ENCODE measurements at places on chromosomes 1 and 21.

GRCh38 chr1:50491142-50491541, 67.9 kb upstream of the DMRTA2 start:
- no peak for DNase-seq

DNA sequence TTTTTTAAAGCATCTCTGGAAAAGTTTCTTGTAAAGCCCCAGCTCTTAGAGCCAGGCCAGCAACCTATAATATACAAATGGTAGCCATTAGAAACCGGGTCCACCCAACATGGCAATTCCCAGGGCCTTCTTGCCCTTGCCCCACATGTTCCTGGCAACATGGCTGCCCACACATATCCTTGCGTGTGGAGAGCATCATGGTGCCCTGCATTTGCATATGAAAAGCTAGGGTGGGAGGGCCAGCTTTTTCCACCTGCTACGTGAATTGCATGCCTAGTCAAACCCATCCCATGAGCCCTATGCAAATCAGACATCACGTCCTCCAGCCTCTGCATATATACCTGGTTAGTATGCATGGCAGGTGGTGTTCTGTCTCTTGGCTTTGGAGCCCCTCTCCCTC, 88.2 kb downstream of the RABGAP1L start:
- no peak for DNase-seq

- no peak for DNase-seq
Measured at GRCh38 chr21:17798796-17799195, 20.4 kb downstream of the C21orf91 start.

- DNase-seq, result no peak
Measured at GRCh38 chr1:67084765-67085318, 30.9 kb upstream of the SLC35D1 start.

DNA sequence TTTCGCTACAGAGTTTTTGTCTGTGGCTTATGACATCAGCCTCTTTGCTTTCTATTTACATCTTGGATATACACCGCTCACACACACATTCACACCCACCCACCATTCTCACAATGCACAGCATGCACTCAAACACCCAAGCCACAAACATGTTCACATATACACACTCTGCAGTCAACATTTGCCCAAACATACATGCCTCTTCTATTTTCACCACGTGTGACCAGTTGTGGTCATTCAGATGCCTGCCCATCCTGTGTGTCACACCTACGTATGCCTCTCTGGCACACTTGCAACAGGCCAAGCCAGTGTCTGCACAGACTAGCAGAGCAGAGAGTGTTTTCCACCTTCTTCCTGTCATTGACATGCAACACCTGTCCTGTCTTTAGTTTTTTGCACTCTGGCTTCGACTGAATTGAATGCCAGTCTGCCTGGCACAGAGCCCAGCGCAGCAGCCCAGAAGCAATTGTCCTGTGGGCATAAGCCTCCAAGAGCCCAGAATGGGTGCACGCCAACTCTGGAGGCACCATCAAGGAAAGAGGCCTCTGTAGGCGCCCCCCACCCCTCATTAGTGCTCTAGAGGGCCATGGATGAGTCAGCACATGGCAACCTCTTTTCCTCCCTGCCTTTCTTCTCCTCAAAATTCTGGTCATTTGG, 37.7 kb upstream of the LRRN2 start:
- no peak for DNase-seq

DNA sequence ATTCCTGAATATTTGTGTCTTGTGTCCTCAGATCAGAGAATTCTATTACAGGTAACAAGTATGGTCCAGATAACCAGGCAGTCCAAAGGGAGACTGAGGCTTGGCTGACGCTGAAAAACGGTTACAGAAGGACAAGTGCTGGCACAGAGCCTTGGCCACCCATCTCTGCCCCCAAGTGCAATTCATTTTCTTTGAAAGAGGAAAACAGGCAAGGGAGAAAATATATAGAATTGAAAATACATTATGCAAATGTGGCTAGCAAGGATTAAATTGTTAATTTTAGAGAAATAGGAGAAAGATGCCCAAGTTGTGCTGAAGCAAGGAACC, 1.2 kb downstream of the SORT1 start:
- DNase-seq, result no peak

- no peak for DNase-seq
Measured at GRCh38 chr21:18157406-18157805, 87.2 kb upstream of the CHODL start.

GRCh38 chr1:231216498-231216897, 24.5 kb upstream of the GNPAT start:
- no peak for DNase-seq

GRCh38 chr1:13228343-13228781, 2.4 kb upstream of the PRAMEF18 start:
- no peak for DNase-seq

- no peak for DNase-seq
Measured at GRCh38 chr1:28927266-28927647, 12.9 kb downstream of the EPB41 start.

GRCh38 chr1:21673277-21673780, 4.2 kb upstream of the RAP1GAP start:
- no peak for DNase-seq

DNA sequence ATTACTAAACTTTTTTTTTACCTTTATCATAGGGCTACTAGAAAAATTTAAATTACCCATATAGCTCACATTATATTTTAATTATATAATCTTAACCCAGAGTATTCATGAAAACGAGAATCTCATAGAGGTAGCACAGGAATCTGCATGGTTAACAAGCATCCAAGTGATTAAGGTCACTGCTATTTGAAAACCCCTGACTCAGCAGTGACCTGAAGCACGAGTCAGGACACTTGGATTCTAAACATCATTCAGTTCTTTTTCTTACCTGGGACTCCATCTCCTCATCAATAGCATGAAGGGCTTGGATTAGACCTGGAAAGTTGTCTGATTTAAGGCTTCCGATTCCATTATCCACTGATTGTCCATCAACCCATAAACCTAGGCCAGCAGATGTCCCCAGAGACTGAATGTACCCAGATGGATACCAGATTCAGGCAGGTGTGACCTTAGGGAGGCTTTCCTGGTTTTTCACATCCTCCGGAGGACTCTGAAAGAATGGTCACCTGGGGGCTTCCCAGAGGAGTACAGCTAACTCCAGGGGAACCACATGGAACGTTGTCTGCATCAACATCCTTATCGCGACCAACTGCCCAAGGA, 174.3 kb downstream of the SETD4 start:
- DNase-seq, result no peak

- DNase-seq, result no peak
Measured at GRCh38 chr1:210250665-210250997, 18.0 kb downstream of the SERTAD4 start.

GRCh38 chr1:86552376-86552775, 5.5 kb downstream of the CLCA4 start:
- DNase-seq, result no peak

DNA sequence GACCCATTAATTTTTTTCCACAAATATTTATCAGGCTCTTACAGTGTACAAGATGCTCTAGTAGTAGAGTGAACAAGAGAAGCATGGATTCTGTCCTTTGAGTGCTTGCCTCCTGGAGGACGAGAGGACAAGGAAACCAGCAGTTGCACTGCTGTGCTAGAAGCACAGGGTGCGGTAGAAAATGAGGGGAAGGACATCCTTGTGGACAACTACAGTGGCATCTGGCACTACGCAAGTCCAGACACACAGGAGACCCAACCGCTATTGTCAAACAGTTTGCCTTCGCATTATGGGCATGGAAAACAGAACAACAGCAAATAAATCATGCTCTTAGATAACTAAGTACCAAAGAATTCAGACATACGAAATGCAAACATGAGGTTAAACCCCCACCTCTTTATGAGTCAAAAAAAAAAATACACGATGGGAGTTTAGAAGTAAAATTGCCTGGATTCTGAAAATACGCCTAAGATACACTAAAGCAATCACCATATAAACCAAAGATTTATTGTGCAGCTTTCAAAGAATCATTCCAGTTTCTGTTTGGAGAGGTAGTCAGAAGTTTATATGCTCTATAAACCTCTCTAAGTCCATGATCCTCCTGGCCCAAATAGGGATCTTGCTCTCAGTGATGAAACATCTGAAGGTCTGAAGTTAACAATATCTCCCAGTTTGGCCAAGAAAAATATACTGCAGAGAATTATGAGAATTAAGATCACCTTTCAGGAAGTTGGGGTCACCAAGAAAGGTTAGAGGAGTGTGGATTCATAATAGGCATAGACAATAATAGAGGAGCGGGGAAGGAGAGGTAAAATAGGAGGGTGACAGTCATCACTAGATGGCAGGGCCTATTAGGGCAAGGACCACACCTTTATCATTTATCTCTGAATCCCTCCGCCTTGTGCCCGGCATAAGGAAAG, 307.8 kb downstream of the NFIA start:
- no peak for DNase-seq
